ENCODE measurements at places on chromosomes 3 and 15.

DNA sequence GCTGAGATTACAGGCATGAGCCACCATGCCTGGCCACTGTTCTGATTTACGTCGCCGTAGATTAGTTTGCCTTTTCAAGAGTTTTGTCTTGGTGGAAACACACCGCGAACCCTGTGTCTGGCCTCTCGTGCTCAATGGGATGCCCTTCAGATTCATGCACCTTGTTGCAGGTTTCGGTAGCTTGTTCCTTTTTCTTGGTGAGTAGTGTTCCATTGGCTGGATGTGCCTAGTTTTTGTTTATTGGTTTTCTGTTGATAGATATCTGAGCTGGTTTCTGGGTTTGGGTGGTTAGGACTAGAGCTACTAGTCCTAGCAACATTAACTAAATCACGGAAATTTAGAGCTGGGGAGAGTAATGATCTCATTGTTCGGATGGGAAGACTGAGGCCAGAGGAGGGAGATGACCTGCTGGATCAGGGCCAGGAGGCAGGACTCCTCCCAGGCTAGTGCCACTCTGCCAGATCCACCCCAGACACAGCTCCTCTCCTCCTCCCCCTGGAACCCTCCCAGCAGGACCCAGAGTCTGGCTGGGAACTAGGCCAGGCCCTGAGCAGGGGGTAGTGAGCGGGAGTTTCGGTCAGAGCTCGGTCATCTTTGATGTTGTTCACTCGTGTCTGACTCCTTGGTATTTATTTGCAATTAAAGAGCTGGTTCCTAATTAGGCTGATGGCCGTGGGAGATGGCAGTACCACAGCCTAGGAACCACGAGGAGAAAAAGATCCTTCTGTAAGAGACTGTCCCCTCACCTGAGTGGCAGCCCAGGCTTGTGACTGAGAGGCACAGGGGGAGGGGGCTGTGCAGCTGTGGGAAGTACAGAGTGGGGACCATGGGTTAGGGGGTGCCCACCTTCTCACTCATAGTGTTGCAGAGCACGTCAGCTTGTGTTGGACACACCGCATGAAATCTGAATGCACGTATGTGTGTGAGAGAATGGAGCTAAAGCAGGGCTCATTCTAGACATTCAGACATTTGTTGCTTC, 73.4 kb downstream of the SMAD6 start:
- DNase-seq = no peak

DNA sequence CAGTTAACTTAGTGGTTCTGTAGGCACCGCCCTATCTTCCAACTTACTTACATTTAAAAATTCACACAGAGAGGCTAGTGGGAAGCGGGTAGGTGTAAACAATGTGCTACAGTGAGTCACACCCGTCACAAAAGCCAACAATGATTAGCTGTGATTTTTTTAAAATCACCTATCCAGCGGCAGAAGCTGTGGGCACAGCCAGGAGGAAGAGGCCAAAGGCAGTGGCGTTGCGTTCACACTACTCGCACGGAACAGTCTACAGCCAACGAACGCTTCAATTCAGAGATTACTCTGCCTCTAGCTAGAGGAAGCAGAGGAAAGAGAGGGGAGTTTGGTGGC, 2.5 kb upstream of the NLGN1 start:
- no peak for DNase-seq

DNA sequence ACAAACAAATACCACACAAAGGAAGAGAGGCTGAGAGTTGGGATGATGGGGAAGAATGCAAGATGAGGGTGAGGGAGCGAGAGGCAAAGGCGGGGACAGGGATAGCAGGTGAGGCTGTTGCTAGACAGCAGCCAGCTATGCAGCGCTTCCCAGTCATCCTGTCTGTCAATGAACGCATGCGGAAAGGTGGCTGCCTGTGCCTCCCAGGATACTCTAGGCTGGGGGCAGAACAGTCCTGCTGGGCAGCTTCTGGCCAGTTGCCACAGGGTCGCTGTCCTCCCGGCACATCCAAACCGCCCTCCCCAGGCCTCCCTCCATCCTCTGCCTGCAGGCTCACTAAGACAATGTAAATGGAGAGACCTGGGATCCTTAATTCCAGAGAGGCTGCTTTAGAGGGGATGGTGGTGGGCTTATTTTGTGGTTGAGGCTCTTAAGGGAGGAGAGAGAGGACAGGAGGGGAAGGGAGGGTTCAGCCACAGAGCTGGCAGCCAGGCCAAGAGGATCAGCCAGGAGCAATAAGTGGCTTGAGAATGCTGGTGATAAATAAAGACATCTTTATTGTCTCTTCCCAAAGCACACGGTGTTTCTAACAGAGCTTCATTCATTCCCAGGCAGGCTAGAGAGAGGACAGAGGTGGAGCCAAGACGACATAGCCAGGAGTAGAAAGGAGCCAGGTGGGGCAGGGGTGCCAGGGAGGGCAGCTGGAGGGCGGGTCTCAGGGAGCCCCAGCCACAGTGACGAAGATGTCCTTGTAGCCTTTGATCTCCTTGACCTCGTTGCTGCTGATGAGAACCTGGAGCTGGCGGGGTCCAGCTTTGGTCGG, 9.2 kb upstream of the TGM5 start:
- no peak for DNase-seq

- DNase-seq = no peak
Observed at GRCh38 chr3:17592956-17593355, 149.5 kb downstream of the TBC1D5 start.

DNA sequence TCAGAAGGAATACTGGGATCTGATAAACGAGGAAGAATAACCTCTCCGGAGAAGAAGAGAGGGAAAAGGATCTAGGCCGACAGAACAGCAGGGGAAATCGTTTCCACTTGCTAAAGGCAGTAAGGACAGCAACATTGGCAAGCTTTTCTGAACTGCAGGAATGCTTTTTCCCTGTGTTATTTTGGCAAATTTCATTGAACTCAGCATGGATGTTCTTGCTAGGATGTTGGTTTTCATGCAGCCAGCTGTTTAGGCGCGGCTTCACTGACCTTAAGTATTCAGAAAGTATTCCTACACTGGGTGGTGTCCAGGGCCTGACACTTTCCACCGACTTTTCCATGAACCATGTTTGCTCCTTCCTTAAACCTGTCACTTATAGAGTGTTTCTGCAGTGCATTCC, 489.7 kb downstream of the CNTN3 start:
- DNase-seq = no peak

- no peak for DNase-seq
Observed at GRCh38 chr3:55873523-55874254, 386.6 kb upstream of the WNT5A start.
